Fibroblast of skin of left biceps (primary cell): ENCODE measurements at places on chromosomes 6 and 20.

DNA sequence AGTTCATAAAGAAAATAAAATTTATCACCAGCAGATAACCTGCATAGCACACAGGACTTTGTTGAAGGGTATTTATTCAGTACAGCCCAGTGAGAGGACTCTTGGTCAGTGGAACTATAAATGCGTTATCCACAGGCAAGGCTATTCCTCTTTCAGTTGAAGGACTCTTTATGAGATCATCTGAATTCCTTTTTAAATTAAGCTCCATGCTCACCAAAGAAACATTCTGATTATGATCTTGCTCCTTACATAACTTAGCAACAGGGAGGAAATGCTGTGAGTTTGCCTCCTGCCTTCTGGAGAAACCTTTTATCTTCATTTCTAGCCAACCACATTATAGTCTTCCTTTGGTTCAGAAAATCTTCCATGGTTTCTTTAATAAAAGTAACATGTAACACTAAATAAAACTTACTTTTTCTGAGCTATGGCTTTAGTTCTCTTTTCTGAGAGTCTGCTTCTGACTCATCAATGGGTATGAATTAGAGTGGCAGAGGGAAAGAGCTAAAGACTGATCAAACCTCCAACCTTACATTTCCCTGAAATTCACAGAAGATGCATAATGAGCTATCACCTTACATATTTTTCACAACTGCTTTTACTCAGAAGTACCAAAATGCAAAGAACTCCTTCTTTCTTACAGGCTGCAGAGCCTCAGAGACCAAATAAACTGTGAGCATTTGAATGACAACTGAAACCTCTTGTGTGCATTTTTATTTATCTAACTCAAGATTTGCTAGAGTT lies 267.2 kb downstream of the ADGRG6 start:
- no peak for DNase-seq

DNA sequence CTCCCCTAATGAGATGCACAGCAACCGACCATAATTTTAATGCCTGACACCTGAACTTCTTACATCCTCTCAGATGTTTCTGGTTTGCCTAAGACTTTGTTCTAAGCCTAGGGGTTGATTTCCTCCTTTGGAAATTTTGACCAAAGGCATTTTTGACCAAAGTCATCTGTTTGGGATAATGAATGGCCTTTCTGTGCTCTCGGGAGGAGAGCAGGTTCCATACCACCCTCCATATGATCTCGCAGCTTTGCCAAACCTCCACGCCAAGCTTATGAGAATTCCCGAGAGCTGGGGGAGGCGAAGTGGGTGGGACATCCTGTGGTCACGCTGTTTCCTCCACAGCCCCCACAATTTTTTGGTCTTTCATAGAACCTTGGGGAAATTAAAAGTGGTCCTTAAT lies 91.7 kb downstream of the SCML4 start:
- DNase-seq = no peak

DNA sequence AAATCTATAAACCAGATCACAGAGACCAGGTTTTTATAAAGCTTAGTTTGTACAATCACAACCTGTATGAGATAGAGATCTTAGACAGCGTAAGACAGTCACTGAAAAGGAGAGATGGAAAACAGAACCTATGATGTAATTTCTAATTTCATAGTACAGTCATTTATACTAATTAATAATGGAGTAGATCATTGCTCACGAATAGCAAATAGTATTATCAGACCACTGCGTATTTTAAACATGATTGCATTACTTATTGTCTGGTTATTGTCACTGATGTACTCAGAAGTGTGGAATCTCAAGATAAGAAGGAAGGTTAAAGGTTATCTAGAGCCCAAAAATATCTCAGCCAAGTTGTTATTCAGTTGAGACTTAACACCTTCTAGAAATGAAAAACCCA lies 115.6 kb downstream of the KHDC1L start:
- DNase-seq = no peak

DNA sequence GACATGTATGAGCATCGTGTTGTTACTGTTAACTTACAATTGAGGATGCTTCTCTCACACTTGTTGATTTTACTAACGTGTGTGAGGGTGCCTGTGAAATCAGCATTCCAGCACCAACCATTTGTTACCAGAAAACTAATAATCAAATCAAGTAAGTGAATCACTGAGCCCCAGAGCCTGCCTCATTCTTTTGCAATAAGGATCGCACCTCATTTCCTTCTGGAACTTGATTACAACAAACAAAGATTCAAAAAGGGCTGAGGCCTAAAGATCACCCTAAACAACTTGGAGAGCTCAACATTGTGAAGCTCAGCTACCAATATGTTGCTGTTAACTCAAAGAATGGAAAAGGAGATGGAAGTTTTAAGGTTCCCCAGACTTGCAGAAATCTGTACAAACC lies 274.7 kb downstream of the TFAP2A start:
- no peak for DNase-seq

- DNase-seq = no peak
These were observed 924.1 kb downstream of the EYS start for GRCh38 chr6:64782877-64783276.

- no peak for DNase-seq
These were observed 47.3 kb upstream of the TNFAIP3 start for GRCh38 chr6:137819740-137820139.

DNA sequence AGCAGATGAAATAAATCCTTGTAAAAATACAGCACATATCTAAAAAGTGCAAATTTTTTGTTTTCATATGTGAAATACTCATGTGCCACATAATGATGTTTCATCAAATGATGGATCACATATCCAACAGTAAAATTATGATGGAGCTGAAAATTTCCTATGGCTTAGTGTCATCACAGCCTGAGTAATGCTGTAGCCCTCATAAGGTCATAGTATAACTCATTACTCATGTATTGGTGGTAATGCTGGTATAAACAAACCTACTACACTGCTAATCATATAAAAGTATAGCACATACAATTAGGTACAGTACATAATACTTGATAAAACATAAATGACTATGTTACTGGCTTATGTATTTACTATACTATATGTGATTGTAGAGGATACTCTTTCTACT lies 12.9 kb downstream of the TSPYL1 start:
- no peak for DNase-seq

- no peak for DNase-seq
These were observed 43.4 kb upstream of the SIRPG start for GRCh38 chr20:1700990-1701389.

DNA sequence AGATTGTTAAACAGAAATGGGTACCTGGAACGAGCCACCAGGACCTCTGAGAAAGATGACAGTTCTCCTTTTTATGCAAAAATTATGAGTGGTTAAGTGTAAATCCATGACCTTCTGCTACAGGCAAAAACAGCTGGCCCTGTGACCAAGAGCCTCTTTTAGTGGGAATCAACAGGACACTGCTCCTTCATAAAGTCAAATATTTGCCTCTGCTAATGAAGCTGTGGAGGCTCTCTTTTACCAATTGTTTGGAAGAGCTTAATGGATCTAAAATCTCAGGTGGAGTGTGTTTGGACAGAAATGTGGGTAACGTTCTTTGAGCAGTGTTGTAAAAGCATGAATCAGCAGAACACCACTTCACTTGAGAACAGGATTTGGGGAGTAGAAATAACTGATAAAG lies 117.5 kb upstream of the PCSK2 start:
- DNase-seq = no peak

DNA sequence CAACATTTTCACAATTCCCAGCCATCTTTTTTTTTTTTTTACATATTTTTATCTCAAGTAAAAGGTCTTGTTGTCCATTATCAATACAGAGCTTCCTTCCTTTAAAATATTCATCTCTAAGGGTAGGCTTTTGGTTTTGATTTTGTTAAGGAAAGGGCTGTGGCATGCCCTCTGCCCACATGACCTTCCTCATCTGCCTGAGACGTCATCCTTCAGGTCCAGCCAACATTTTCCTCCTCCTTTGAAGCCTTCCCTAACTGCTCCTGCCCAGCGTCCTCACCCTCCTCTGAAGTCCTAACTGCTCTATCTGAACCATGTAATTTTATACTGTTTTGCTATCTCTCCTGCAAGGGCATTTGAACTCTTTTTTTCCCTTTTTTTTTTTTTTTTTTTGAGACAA lies 73.9 kb upstream of the TGM3 start:
- DNase-seq = no peak

DNA sequence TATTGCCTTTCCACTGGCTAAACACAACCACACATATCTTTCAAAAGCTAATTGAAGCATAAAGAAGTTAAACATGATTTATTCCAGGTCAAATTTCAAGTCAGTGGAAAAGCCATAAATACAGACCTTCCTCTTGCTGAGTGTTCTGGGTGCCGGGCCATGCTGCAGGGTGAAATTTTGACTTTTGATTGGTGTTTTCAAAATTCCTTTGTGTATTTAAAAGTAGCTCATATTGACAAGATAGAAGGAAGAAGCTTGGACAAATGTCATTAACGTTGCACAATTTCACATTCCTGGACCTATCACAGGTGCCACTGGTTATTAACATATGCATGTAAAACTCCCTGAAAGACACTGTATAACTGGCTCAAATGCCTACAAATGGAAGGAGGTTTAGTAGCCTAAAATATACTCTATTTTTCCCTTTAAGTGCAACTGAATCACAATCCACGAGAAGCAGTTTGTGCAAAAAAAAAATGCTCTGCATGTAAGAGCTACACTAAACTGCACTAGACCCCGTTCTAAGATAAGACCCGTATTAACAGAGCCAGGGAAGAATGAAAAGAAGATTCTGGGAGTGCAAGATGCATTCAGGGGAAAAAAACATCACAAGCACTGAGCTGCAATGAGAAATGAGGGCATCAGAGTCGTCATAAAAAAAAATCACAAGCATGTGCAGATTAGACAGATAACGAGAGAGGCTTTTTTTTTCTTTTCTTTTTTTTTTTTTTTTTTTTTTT lies 30.4 kb downstream of the ATXN1 start:
- no peak for DNase-seq

- DNase-seq = no peak
These were observed 40.2 kb upstream of the FAM50B start for GRCh38 chr6:3808759-3809514.

- no peak for DNase-seq
These were observed 95.7 kb downstream of the SMLR1 start for GRCh38 chr6:130922922-130923321.

DNA sequence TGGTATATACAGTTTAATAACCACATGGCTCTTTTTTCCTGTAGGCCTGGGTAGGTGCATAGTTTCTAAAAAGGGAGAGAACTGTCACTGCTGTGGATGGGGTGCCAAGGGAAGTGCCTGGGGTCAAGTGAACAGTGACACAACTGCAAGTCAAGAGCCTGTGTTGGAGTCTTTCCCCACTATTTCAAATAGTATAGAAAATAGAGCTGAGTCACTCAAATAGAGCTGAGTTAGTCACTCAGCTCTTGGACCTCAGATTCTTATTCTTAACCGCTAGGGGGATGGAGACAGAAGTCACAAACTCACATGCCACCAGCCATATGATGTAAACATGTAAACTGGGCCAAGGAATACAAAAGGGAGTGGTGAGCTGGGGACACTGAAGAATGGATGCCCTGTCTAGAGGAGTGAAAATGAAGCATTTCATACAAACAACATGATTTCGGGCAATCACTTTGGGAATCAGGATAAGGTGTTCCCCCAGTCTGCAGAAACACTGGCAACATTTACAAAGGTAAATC lies 2.1 kb downstream of the NQO2 start:
- no peak for DNase-seq

- no peak for DNase-seq
These were observed 50.4 kb downstream of the TCP11 start for GRCh38 chr6:35090734-35091133.

DNA sequence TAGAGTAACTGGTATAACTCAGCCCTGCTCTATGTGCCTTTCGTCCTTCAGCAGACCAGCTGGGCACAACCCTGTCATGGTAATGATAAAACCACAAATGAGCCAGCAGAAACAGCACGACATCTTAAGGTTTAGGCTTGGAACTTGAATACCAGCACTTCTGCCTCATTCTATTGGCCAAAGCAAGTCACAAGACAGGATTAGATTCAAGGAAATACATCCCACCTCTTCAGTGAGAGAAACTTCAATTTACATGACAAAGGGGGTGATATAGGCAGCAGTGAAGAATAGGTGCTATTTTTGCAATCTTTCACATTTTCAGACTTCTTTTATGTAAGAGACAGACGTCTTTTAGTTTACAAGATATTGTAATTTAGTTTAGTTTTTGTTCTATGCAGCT lies 69.8 kb upstream of the SLC35F1 start:
- DNase-seq = no peak

GRCh38 chr6:170026751-170027646 lies 263.9 kb downstream of the DLL1 start:
- no peak for DNase-seq
